ENCODE measurements at places on chromosomes 3 and 15.

GRCh38 chr3:78712270-78712669, 1055.5 kb downstream of the ROBO1 start:
- DNase-seq, result no peak

DNA sequence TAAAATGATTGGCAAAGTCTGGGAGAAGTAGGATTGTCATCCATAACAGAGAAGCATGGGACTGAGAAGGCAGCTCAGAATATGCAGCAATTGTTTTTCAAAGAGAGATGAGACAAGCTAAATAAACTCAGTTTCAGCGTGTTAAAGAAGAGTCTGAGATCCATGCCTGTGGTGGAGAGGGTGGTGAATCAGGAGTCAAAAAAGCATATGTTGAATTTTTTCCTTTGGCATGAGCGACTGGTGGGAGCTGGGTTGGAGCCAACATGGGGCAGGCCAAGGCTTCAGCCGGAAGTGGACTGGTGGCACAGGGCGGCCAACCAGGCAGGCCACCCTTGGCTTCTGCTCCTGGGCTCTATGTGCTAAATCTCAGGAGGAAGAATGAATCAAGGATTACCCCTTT, 102.0 kb downstream of the SST start:
- DNase-seq, result no peak

GRCh38 chr3:177358091-177358976, 161.1 kb upstream of the TBL1XR1 start:
- peak; percentile 48 for DNase-seq

GRCh38 chr3:132623646-132624045, 26.6 kb downstream of the ACKR4 start:
- no peak for DNase-seq

Measured in NCI-H1436 treated with DMSO at 0.1 percent for 48 hours (cell line).